Mucosa of gallbladder (tissue), 1 donor: ENCODE measurements at places on chromosomes 3 and 15. TPM values are rescaled to one million over a fixed set of nuclear protein-coding genes. Genes with fewer than 3 reads are reported as not detected.

The WNT7A gene
- 4.7 TPM for total RNA-seq

DNA sequence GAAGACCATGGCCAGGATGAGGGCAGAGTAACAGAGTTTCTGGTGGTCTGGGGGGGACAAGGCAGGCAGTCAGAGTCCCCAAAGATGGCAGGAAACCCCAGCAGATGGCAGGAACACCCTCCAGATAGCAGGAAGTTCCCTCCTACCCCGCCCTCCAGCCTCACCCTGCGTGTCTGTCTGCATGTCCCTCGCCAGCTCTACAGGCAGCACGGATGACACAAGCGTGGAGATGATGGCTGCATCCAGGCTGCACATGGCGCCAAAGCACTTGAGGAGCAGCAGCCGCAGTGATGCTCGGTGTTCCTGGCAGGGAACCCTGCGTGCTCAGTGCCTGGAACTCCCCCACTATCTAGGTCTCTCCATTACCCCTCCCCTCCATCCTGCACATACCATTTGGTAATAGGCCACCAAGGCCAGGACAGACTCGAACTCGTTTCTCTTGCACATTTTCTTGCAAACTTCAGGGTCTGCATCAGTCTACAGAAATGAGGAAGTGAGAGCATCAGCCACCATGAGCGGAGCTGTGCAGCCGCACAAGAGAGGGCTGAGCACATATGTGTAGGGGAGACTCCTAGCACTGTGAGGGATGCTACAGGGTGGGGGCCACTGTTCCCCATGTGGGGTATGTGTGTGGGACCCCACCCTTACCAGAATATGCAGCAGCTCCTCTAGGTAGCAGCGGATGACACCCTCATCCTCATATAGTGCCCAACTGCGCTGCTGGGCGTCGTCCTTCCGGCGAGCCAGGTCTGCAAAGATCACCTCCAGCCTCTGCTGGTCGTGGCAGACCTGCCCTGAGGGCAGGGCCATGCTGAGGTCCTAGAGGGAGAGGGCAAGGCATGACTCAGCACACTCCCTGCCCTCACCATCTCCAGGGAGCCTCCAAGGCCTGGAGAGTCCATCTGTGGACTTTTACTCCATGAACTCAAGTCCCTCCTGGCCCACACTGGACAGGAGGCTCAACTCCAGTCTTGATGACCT lies 6.0 kb downstream of the NCKIPSD start:
- no peak for DNase-seq

The MYLK gene
- 671 TPM for total RNA-seq

DNA sequence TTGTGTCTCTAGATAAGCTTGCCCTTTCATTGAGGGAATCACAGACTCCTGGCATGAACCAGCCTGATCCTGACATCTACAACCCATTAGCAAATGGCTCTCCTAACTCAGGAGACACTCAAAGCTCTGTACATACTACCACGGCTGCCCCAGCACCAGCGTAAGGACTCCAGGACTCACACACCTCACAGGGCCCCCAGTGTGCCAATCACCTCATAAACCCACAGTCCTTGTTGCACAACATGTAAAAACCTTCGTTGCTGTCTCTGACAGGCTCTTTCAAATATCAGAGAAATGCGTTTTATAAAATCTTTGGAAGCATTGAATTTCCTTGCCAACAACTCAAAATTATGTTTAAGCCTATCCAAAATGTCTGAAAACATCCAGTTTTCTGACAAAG lies 7.3 kb downstream of the FYCO1 start:
- DNase-seq = peak; percentile 34
